ENCODE measurements at places on chromosomes 4 and X.

DNA sequence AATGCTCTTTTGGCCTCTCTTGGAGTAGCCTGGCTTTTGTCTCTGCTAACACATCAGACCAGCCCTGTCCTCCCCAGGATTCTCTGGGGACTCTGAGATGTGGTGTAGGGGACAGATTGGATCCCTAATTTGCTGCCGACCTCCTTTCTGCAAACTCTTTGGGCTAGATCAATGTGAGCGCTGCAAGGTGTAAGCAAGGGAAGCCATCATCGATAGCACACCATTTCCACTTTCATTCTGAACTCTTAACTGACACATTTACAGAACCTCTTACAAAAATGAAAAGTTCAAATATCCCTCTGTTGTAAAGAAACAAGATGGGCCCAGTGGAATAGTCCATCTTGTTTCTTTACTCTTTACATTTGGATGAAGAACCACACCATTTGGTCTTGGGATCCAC lies 46.6 kb downstream of the PGRMC2 start:
- no peak for DNase-seq

- no peak for DNase-seq
These were observed 1.7 kb downstream of the GALNT7 start for GRCh38 chr4:173170182-173170778.

- no peak for DNase-seq
These were observed 125.5 kb upstream of the MBNL3 start for GRCh38 chrX:132614297-132614696.

DNA sequence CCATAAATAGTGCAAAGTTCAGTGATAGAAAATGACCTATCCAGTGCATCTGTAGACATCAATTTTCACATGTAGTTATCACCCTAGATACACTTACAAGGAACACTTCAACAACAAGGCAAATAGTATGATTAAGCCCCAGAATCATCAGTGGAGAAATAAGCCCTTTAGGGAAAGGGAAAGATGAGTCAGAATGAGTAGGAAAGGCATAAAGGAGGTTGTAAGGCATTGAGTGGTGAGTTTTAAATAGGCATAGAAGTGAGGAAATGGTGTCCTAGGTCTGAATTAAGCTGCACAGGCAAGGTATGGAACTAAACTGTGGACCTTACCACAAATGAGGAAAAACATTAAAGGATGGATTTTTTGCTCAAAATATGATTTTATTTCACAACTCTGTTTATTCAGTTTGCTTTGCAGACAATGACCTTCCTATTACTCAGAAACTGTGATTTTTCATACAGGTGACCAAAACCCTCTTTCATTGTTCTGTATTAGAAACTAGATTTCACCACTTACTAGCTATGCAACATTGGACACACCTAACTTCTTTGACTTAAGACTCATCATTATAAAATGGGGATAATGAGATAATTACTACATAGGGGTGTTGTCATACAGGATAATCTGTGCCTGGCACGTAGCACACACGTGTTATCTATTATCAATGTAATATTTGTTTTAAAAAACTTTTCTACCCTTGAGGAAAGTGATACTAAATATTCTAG lies 57.0 kb upstream of the MAP9 start:
- peak; percentile 19 for DNase-seq

- no peak for DNase-seq
These were observed 736.3 kb upstream of the PCDH7 start for GRCh38 chr4:29983890-29984289.

GRCh38 chrX:17009856-17010625 lies 63.6 kb downstream of the REPS2 start:
- DNase-seq, result no peak

GRCh38 chr4:13294961-13295605 lies 189.1 kb downstream of the RAB28 start:
- DNase-seq, result no peak

DNA sequence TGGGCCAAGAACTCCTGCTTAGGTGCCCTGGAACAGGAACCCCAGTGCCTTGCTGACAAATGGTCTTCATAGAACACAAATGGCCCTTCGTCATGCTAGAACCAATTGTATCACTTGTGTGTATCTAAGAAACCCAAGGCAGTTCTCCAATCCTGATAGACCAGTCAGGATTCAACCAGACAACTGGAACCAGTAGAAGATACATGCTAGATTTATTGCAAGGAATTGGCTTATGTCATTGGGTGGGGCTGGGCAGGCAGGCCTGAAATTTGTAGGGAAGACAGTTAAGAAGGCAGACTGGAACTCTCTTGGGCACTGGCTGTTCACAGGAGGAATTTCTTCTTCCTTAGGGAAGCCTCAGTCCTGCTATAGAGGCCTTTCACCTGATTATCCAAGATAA lies 17.0 kb upstream of the TBL1X start:
- DNase-seq, result no peak

GRCh38 chr4:182495031-182495430 lies 251.8 kb downstream of the TENM3 start:
- no peak for DNase-seq

- DNase-seq, result no peak
These were observed 5.3 kb downstream of the CLDN22 start for GRCh38 chr4:183314806-183315205.

DNA sequence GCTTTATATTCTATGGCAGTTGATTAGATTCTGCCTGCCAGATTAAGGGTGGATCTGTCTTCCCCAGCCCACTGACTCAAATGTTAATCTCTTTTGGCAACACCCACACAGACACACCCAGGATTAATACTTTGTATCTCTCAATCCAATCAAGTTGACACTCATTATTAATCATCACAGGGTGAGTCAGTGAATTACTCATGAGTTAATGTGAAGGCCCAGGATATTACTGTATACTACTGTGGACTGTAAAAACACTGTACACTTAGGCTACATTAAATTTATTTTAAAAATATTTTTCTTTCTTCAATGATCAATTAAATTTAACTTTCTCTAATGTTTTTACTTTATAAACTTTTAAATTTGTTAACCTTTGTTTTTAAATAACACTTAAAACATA lies 87.7 kb downstream of the NAP1L3 start:
- DNase-seq, result no peak

DNA sequence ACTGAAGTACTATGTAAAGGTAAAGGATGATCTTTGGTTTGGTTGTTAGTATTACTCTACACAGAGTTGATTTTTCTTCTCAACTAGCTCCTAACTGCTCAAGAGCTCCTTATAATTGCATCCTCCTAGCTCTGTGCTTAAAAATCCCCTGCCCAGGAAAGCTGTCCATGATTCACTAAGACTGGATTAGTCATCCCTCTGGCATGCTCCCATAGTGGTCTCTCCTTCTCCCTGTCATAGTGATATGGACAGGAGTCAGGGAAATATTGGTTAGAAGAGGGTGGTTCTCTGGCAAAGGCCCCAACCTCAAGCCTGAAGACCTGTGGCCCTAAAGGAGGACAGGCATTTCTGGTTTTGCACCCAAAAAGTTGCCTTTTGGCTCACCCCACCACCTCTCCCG lies 242.3 kb upstream of the KCNIP4 start:
- no peak for DNase-seq

- DNase-seq, result no peak
These were observed 93.6 kb downstream of the PDLIM5 start for GRCh38 chr4:94545296-94545695.

DNA sequence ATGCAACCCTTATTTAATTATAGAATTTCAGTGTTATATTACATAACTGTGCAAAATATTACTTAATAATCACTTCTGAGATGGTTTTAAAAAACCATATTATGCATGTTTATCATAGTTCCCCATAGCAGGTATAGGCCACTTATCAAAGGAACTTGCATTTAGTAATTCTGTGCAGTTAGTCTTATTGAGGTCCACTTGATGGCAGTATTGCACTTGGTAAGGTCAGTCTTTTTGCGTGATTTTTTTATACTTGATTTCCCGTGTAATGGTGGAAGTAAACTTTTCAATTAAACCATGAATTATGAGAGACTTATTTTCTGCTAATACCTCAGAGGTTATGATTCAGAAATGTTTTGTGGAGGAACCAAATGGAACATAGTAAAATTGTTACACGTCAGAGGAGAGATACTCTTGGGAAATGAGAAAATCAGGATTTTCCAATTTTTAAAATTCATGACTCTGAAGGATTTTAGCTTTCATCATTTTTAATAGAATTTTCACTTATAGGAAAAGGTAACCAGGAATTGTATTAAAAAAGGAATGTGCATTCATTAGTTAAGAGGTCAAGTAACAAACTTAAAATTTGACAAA lies 230.0 kb downstream of the CCSER1 start:
- DNase-seq, result peak; percentile 48

DNA sequence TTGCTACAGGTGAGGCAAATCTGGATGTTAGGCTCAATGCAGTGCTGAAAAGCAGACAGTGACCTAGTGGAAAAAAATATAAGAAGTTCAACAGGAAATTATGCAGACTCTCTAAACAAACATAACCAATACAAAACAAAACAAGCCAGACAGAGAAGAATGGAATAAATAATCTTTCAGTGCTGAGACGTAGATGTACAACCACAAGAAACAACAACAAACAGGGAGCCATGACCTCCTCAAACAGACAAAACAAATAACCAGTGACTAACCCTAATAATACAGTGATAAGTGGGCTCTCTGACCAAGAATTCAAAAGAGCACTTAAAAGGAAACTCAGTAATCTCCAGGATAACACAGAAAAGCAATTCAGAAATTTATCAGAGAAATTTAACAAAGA lies 239.3 kb downstream of the SLC39A8 start:
- DNase-seq, result no peak

DNA sequence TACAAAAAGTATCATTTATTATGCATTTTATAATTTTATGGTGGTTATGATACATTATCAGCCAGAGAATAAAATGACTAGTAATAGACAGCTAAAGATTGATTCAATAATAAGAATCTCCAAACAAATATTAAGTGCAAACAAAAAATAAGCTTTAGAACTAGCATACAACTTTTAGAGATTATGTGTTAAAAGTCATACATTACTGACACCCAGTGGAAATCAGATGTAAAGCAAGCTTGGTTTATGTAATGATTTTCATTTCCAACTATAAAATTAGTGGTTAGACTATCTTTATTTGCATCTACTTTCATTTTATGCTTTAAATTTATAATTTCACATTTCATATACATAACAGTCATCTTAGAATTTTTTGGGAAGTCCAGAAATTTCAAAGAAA lies 57.7 kb downstream of the IL13RA2 start:
- peak; percentile 0 for DNase-seq

- no peak for DNase-seq
These were observed 322.0 kb downstream of the FSTL5 start for GRCh38 chr4:161841759-161842158.

DNA sequence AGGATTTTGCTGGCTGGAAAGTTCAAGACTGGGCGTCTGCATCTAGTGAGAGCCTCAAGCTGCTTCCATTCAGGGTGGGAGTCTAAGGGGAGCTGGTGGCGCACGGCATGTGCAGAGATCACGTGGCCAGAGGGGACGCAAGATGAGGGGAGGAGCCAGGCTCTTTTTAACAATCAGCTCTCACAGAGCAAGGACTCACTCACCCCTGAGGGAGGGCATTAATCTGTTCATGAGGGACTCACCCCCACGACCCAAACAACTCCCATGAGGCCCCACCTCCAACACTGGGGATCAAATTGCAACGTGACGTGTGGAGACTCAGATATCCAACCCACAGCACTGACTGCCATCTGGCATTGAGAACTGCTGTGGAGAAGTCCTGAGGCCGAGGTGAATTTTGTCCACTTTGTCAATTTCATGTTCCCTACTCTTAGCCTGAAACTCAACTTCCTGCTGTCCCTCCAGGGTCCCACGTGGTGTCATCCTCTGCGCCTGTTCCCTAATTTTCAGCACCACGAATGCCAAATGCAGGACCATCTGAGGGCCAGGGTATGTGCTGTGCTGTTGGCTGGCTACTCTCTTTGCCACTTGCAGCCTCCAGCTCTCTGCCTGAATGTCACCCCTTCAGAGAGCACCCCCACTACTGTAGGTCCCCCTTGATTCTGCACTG lies 5.6 kb downstream of the ZFP92 start:
- DNase-seq, result no peak

DNA sequence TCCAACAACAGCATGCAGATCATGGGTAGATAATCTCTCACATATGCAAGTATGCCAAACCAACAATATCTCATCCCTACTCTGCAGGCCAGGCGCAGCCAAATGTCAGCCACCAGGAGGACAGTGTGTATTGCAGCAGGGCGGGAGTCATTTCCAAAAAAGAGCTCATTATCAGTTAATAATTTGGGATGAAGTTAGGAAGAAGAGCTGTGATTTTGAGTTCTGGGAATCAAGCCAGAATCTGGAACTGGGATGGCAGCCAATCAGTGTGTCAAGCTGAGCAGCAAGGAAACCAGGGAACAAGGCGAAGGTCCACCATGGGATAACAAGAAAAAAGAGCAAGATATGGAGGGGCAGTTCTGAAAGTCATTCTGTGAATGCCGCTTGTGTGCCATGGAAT lies 88.2 kb upstream of the CAMK2D start:
- no peak for DNase-seq

- no peak for DNase-seq
These were observed 51.9 kb downstream of the CCNI start for GRCh38 chr4:77023920-77024319.

DNA sequence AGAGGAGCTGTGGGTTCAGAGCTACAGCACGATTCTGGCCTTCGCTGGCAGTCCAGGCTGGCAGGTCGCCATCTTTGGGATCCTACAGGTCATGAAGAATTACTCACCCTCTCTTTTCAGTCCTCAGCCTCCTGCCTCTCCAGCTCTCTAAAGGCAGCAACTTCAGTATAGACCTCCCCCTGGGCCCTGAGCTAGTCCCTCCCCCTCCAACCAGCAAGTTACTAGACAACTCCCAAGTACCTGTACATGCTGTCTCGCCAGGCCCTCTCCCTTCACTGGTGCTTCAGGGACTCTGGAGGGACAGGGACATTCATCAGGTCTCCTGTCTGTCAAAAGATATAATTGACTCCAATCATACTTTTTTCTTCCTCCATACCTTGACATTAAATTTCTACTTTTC lies at the start of gene GPR119:
GPR119 (minus strand) TSS at position 155 of the 400 bp plus-strand sequence. CDS start 227 bp downstream, outside the sequence.
- no peak for DNase-seq

GRCh38 chr4:137640156-137640837 lies 108.0 kb upstream of the PCDH18 start:
- DNase-seq, result no peak

GRCh38 chr4:7867701-7868435 lies 71.8 kb downstream of the AFAP1 start:
- DNase-seq, result no peak

DNA sequence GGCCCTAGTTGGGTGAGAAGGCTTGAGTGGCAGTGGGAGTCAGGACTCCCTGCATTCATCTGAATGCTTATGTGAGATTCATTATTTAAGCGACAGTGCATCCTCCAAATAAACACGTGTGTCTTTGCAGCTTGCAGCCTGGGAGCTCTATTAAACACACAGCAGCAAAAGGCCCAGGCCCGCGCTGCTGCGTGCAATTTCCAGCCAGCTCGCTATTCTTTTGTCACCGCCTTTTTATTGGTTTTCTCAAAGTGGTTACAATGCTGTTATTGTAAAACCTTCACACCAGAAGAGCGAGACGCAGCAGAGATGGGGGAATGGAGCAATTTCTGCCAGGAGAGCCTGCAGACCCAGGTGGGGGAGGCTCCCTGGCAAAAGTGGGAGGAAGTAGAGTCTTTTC lies 252.5 kb downstream of the BCOR start:
- no peak for DNase-seq
